ENCODE measurements at places on chromosomes 11 and 22.

- DNase-seq, result no peak
Measured at GRCh38 chr11:131744847-131745246, 374.4 kb downstream of the NTM start.

- peak; percentile 38 for DNase-seq
Measured at GRCh38 chr22:20131597-20131858, at the start of gene ZDHHC8. ZDHHC8 (plus strand) TSS chr22:20131804; CDS start chr22:20131948, 144 bp downstream.

DNA sequence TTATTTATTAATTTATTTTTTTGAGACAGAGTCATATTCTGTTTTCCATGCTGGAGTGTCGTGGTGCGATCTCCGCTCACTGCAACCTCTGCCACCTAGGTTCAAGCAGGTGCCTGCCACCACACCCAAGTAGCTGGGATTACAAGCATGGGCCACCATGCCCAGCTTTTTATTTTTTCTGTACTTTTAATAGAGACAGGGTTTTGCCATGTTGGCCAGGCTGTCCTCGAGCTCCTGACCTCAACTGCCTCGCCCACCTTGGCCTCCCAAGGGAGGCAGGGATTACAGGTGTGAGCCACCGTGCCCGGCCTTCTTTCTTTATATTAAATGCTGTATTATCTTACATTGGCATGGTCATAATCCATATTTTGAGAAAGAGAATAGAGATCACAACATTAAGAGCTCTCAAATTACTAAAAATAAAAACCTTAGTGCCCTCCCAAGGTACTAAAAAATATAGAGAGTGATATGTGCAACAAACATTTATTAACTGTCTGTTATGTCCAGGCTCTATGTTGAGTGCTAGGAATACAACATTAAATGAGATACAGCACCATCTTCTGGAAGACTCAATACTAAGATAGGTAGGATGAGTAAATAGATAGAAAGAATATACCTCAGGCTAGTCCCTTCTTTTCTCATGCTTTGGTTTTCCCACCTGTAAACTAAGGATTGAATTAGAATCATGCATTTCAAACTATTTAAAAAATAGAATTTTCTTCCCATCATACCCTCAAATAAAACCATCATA is 84.1 kb downstream of the BBOX1 start:
- DNase-seq, result no peak

GRCh38 chr11:31107649-31108048 is 261.9 kb downstream of the DCDC1 start:
- no peak for DNase-seq

DNA sequence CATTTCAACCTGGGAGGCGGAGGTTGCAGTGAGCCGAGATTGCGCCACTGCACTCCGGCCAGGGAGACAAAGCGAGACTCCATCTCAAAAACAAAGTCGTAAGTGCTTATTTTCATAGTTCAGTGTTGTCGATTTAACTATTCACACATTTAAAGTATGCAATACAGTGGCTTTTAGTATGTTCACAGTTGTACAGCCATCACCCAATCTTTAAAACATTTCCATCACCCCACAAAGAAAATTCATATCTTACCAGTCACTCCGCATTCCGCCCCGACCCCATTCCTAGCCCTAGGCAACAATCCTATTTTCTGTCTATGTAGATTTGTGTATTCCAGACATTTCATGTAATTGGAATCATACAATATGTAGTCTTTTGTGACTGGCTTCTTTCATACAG is 11.9 kb downstream of the IPO7 start:
- DNase-seq, result no peak

DNA sequence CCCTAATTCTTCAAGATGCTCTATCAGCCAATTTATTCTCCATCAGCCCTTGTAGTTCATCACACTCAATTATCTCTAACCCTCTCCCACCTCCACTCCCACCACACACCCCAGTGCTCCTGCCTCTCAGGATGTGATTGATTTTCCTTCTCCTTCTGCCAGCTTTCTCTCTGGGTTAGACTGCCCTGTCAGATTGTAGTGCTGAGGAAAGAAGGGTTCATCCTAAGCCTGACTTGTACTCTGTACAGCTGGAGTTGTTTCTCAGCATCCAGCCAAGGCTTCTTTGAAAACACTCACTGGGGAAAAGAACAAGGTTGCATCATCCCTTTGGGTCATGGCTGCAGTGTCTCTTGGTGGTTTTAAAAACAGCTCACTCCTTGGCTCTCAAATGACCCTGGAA is 61.2 kb downstream of the CECR2 start:
- DNase-seq, result no peak

GRCh38 chr11:10476927-10477689 is 22.0 kb downstream of the AMPD3 start:
- DNase-seq, result no peak

- DNase-seq, result no peak
Measured at GRCh38 chr11:2775626-2776350, 76.0 kb upstream of the KCNQ1OT1 start.

DNA sequence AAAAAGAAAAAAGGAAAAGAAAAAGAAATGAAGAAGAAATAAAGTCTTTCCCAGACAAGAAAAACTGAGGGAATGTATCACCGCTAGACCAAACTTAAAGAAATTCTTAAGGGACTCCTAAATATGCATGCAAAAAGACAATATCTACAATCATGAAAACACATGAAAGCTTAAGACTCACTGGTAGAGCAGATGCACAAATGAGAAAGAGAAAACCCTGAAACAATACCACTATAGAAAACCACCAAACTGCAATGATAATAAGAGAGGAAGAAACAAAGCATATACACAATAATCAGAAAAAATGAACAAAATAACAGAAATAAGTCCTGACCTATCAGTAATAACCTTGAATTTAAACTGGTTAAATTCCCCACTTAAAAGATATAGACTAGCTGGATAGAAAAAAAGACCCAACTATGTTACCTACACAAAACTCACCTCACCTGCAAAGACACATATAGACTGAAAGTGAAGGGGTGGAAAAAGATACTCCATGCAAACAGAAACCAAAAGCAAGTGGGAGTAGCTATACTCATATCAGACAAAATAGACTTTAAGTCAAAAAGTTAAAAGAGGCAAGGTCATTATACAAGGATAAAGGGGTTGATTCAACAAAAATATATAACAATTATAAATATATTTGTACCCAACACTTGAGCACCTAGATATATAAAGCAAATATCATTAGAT is 61.3 kb upstream of the NARS2 start:
- DNase-seq, result no peak

- DNase-seq, result no peak
Measured at GRCh38 chr11:8265681-8266241, 2.1 kb upstream of the LMO1 start.

DNA sequence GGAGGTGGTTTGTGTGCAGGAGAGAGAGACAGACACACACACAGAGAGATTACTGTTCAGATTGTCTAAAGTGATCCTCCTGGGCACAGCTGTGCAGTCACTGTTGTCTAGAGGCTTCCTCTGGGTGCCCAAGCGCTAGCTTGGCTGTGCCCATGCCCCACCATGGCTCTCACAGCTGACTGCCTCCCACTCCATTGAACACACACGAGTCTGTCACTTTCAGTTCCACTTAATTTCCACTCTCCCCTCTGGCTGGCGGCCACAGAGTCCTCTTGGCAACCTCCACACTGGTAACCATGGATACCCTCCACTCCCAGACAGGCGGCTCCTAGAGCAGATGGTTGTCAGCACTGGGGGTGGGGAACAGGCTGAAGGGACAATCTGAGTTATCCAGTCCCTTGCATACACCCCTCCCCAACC is 29.1 kb downstream of the MAP6 start:
- no peak for DNase-seq

GRCh38 chr11:133399855-133400625 is 132.3 kb downstream of the OPCML start:
- no peak for DNase-seq

- DNase-seq, result no peak
Measured at GRCh38 chr11:40204228-40204627, 1255.2 kb downstream of the LRRC4C start.

DNA sequence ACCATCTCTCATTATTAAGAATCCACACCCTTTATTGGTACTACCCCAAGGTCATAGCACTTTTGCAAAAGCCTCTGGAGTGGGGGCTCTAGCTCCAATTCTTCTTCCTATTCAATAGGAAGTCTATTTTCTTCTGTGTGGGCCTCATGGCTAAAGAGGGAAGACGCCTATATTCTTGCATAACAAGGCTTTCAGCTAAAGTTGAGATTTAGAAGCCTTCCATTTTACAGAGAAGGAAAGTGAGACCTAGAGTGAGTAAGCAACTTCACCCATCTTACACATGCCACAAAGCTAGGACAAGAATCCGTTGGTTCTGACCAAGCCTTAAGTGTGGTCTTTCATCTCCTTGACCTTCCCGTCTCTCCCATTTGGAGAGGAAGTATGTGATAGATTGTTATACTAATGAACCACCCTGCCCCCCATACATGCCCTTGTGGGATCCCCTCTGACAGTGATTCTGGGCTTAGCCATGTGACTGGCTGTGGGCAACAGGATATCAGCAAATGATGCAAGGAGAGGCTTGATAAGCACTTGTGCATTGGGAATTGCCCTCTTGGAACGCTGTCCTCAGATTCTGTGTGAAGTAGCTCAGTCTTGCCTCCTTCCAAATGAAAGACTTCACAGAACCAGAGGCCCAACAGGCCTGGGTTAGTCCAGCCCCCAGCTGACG is 12.3 kb downstream of the BACE1 start:
- no peak for DNase-seq

GRCh38 chr22:41799486-41800347 is 762 bp upstream of the CCDC134 start:
- DNase-seq, result no peak

DNA sequence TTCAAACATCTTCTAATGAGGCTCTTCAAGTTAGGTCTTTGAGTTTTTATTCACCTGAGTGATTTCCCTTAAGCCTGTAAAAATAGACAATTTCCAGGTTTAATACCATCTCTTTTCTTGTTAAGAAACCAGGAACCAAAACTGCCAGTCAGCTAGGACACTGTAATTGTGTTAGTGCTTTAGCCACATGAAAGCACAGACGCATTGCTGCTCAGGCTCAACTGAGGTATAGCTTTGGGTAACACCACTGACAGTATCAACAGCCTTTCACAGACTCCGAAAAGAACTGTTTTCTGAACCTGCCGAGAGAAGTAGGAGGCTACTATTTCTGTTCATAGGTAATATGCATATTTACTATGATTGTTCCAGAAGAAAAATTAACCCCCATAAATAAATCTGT is 768.7 kb downstream of the ETS1 start:
- DNase-seq, result no peak

DNA sequence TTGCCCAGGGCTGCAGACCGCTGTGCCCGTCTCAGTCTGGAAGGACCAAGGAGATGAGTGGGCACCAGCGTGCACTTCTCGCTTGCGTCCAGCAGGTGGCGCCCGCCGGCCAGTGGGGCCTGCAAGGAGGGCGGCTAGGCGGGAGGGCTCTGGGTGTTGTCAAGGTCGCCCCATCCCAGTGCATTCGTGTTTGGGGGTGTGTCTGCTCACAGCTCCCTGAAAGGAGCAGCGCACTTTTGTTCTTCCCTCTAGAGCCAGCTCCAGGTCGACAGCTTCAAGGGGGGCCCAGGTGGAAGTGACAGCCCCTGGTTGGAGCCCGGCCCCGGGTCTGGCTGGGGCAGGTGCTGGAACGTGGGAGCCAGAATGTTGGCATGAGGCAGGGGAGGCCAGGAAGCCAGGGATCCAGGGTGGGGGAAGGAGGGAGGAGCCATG is 23.4 kb upstream of the MPPED1 start:
- peak; percentile 58 for DNase-seq

DNA sequence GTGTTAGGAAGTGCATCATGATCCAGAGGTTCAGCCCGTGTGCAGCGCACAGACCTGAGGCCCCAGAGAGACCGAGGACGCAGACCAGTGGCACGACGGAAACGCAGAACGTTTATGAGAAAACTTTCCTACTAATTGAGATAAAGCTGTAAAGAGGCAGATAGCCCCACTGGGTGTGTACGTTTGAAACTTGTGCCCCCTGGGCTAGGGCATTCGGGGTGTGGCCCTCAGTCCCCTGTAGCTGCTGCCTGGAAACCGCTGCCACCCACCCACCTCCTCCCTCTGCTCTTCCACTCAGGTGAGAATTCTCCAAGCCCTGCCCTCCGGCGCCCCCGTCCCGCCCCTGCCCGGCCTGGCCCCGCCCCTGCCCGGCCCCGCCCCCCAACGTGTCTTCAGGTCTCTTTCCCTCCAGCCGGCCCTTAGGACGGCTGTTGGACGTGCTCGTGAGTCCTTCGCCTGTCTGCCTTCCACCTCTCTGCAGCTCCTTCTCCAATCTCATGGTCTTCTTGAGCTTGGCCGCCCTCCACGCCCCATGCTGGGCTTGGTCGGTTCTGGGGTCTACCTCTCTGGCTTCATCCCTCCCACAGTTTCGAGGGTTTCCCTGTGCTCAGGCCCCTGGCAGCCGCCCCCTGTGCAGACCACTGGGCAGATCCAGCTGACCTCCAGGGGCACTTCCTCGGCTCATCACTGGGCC is 12.1 kb downstream of the MAPK8IP2 start:
- no peak for DNase-seq

- DNase-seq, result no peak
Measured at GRCh38 chr11:57069942-57070341, 81.2 kb downstream of the OR5AK2 start.

- no peak for DNase-seq
Measured at GRCh38 chr11:48019217-48019584, 38.8 kb downstream of the PTPRJ start.

GRCh38 chr22:38133331-38133730 is 22.8 kb upstream of the BAIAP2L2 start:
- DNase-seq, result no peak

DNA sequence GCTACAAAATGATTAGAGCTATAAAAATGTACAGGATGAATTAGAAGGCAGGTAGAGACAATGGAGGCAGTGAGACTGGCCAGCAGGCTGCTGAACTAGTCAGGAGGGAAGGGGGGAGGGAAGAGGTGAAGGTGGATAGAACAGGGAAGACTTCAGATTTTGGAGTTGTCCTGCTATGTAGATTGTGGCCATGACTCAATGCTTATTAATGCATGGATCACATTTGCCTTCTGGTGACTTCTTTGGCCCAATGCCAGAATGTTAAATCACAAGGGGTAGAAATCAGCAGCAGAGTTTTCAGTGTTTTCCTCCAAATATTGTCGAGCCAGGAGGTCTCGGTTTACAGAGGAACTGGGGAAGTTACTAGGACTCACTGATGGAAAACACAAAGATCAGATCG is 346.6 kb downstream of the AASDHPPT start:
- DNase-seq, result no peak

- no peak for DNase-seq
Measured at GRCh38 chr11:11349106-11349825, 3.8 kb downstream of the CSNK2A3 start.
